T-helper 22 cell (primary cell): ENCODE measurements at places on chromosomes 5 and 9.

GRCh38 chr5:58048954-58049353 is 410.9 kb downstream of the PLK2 start:
- no peak for DNase-seq

DNA sequence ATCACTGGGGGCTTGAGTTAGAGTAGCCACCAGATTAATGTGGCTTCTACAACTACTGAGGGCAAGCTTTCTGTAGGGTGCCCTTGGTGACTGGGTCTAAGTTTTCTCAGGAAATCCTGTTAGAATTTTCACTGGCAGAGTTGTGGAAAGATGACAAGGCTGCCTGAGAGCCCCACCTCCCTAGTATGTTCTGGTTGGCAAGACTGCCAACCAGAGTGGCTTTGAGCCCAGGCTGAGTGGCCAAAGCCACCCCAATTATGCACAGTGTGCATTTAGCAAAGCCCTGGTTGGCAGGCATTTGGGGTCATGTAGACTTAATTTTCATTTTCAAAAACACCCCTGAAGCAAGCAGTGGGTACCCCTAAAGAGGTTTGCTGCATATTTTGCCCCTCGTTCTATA is 136.7 kb upstream of the HAPLN1 start:
- no peak for DNase-seq

DNA sequence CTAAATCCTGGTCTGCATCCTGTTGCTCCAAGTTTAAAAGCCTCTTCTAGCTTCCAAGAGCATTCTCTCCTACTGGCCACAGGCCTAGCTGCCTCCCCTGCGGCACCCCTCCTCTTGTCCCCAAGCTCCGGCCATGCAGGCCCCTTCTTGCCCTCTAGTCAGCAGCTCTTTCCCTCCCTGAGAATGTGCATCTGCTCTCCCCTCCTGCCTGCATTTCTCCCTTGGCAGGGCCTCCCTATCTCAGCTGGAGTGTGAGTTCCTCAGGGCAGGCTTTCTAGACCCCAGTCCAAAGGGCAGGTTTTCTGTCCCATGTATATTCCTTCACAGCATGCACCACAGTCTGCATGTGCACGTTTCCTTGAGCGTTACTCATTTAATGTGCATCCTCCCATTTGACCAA is 24.6 kb upstream of the BARX1 start:
- no peak for DNase-seq

DNA sequence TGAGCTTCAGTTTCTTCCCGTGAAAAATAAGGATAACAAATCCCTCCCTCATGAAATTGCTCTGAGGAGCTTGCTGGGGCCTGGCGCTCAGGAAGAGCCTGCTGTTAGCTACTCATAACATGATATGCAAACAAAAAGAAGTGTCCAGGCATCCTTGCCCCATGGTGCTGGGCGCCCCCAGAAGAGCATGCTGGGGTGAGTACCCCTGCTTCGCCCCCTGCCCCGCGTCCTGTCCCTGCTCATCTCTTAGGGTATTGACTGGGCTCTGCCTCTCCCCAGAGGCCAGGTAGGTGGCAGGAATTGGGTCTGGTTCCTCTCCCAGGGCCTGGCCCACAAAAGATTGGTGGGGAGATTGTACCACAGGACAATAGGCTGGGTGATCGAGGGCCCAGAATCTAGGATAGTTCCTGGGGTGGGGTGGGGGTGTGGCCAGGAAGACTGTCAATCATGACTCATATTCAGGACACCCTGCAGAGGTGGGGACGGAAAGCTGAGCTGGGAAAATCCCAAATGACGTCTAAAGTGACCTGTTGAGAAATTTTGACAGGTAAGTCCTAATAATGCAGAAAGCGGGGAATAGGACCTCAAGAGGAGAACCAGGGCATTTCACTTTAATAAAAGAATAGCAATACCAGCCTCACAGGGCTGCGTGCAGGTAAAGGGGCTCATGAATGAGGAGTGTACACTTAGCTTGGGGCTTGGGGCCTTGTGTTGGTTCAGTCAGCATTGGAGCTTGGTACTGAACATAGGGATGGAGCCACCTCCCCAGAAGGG is 8.9 kb downstream of the PITX1 start:
- DNase-seq, result no peak

DNA sequence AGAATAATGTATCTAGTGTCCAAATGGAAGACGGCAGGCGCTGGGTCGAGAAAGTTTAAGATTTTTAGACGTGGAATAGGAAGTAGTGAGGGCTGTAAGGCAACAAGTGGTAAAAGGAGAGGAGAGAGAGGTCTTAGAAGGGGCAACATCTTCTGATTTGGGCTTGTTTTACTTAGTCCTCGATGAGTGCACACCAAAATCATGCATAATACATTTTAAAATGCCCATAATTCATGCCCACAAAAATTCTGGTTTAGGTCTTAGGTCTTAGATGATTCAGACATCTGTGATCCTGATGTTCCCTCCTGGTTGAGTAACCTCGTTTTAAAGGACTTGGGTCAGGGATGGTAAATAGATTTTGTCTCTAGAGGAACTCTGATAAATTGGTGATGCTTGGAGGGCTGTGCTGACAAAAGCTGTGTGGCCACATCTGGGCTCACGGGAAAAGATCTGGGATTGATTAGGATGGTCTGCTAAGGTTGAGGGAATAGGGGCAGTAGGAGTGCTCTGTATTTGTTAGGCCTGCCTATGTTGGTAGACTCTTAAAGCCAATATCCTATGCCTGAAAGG is 476.3 kb downstream of the CCDC171 start:
- DNase-seq, result no peak

DNA sequence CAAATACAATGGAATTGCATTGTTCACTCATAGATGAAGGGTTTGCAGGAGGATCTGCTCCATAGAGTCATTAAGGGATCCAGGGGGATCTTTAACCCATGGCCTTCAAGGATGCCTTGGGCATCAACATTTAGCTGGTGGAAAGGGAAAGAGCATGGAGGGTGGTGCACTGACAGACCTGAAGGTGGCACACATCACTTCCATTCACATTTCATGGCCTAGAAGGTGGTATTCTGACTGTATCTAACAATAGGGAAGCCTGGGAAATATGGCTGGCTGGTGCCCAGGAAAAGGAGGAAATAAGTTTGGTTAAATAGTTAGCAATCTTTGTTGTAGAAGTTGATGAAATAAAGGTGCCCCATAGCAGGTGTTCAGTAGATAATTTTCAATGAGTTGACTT is 230.2 kb downstream of the CD180 start:
- no peak for DNase-seq

- DNase-seq, result no peak
Measured at GRCh38 chr5:35136386-35136785, 88.6 kb upstream of the AGXT2 start.

GRCh38 chr5:119070578-119070827 is 384 bp upstream of the DMXL1 start:
- no peak for DNase-seq

DNA sequence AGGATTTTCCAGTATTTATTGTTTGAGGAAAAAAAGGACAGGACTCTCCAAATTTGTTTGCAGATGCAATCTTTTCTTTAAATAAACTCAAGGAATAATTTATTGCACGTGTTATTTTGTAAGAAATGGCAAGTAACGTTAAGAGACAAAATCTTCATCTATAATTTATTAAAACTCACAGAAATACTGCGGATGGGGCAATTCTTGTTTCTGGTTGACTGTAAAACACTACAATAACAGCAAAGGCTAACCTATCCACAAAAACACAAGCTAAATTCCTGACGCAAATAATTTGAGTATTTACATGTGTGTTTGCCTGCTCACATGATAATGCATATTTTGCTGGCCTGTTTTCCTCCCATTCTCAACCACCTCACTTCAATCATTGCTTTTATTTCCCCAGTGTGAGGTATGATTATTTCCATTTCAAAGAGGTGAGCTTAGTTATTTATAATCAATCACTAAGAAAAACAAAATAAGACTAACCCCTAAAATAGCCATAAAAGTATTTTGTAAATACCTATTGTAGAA is 619.4 kb downstream of the PDE4D start:
- no peak for DNase-seq

GRCh38 chr9:3441197-3441816 is 84.5 kb downstream of the RFX3 start:
- DNase-seq, result no peak

DNA sequence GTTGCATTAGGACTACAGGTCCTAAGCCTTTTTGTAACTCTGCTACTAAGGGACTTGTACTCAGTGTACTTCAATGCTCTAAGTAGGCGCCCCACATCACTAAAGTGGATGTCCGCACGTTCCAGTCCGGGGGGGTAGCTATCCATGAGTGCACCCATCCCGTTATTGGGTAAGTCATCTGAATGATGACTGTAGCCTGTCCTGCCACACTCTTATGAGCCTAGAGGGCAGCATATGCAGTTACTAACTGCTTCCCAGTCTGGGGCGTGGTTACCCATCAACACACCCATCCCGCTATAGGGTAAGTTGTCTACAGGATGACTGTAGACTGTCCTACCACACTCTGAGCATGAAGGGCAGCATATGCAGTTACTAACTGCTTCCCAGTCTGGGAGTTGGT is 1053.9 kb downstream of the PTPRD start:
- DNase-seq, result no peak

DNA sequence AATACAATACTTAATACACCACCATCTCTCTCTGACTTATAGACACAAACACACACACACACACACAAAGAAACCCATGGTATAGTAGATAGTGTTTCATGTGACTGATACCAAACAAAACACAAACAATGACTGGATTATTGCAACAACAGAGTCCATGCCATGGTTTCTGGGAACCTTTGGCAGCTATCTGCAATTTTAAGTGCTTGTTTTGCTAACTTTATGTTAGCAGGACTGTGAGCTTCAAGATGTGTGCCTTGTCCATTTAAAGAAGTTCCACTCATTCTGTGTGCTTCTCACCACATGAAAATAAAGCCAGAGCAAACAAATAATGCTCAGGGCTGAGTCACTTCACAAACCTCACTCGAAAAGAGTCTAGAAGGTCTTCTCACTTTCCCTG is 15.1 kb upstream of the LURAP1L start:
- no peak for DNase-seq

GRCh38 chr9:105854783-105855724 is 160.7 kb downstream of the TMEM38B start:
- DNase-seq, result no peak

DNA sequence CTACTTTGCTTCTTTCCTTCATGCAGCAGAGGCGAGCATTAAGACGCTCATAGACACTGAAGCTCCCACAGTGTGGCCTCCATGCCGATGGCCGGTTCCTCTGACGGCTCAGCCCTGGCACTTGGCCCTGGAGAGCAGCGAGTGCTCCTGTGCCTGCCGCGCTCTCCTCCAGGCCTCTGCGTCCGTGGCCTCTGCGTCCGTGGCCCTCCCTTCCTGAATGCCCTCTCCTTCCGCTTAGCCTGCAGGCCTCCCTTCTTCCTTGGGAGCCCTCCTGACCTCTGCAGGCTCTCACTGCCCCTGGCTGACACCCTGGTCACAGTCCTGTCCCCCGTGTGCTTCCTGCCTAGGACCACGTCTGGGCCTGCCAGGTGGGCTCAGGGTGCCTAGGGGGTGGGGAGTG is 92.8 kb downstream of the ZNF354C start:
- DNase-seq, result no peak

GRCh38 chr9:112179816-112180215 is 4.7 kb upstream of the SUSD1 start:
- DNase-seq, result no peak

- no peak for DNase-seq
Measured at GRCh38 chr9:13478639-13479038, 199.1 kb upstream of the MPDZ start.

GRCh38 chr5:10685115-10685521 is 75.9 kb downstream of the DAP start:
- no peak for DNase-seq

DNA sequence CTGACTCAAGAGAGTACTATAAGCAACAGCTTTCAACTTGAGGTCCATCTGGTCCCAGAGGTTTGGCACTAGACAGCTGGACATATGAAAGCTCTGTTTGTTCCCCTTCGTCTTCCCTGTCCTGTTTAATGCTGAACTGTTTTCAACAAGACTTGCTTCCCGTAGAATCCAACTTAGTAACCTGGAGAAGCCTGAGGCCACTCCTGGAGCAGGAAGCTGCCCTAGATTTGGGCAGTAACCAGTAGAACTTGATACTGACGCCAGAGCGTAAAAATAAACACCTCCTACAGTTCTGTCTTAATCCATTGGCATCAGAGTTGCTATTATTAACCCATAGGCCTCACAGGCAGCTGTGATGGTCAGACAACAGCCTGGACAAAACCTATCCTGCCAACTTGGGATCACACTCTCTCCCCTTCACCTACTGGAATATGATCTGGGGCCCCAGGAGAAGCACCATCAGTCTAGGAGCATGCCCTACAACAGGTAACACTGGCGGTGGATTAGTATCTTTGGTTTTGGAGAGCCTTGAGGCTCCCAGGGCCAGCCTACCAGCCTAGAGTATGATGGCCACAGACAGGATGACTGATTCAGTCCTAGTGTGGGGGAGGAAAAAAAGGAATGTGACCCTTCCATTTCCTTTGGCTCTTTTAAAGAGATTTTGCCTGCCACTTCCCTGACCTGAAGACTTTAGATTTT is 29.2 kb downstream of the RUSC2 start:
- no peak for DNase-seq

GRCh38 chr5:177474846-177475562 is 1.6 kb upstream of the DBN1 start:
- DNase-seq, result no peak

GRCh38 chr5:63247651-63248050 is 669.0 kb downstream of the LRRC70 start:
- no peak for DNase-seq

- no peak for DNase-seq
Measured at GRCh38 chr5:134540747-134541733, 15.6 kb downstream of the JADE2 start.

DNA sequence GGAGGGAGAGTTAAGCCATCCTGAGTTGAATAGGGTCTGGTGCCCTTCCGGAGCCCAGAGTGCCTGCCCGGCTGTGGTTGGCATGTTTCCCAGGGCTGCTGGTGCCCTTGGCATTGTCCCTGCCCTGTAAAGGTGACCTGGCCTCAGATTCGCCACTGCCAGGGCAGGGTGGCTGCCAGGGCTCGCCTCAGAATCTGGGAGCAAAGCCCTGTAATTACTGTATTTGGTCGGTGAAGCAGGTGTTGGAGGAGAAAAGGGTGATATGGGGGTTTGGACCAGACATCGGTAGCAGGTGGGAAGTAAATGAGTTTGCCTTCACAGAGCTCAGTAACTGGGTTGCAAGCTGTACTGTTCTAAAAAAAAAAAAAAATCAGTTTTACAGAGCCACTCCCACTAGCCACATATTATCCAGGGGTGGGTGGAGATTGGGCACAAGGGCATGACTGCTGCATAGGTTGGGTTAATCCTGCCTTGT is 47.6 kb downstream of the RGS3 start:
- no peak for DNase-seq

- no peak for DNase-seq
Measured at GRCh38 chr9:79432485-79432884, 139.3 kb upstream of the TLE4 start.

DNA sequence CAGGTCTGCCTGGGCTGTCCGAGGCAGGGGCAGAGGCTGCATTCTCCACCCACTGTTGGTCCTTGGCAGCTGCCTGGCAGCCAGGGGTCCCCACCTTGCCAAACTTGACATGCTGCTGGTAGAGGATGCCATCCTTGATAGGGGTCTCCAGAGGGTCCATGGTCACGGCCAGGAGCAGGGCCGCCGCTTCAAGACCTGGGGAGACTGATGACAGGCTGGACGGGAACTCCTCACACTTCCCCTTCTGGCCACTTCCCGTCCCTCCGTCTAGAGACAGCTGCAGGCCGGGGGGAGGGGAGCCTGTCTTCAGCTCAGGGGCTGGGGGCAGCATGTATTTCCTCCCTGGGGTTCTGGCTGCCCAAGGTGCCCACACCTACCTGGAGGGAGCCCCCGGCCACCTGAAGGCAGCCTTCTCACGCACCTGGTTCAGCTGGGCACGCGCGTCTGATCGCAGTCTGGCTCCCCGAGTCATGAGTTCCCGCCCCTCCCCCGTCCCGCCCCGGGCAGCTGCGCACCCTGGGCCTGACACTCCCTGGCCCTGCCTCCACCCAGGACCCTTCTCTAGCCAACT is at the start of gene DOK3:
Gene DOK3 (minus strand): TSS at position 446 of the 571 bp plus-strand sequence. CDS start 286 bp downstream, at position 160.
- DNase-seq, result no peak
